ENCODE measurements at places on chromosomes 13 and 19. TPM values are rescaled to one million over a fixed set of nuclear protein-coding genes. Genes with fewer than 3 reads are reported as not detected.

The WIZ gene
- 31.5 TPM for polyA plus RNA-seq

The LPAR2 gene
- 30.3 TPM for polyA plus RNA-seq

The KLK1 gene
- 2.3 TPM for polyA plus RNA-seq

The ZNF665 gene
- 5.6 TPM for polyA plus RNA-seq

The SHISA7 gene
- 0.11 TPM for polyA plus RNA-seq

The POSTN gene
- 216 TPM for polyA plus RNA-seq

The ZNF546 gene
- 6.0 TPM for polyA plus RNA-seq

The CD33 gene
- polyA plus RNA-seq = 2.6 TPM

GRCh38 chr13:73702419-73703071 is 431.7 kb downstream of the KLF12 start:
- DNase-seq = no peak

GRCh38 chr13:87656306-87656705 is 14.9 kb upstream of the SLITRK5 start:
- no peak for DNase-seq

GRCh38 chr19:18762125-18763023 is 28.7 kb downstream of the COMP start:
- DNase-seq = no peak

- DNase-seq = no peak
Observed at GRCh38 chr13:27960362-27961226, 8.5 kb downstream of the CDX2 start.

DNA sequence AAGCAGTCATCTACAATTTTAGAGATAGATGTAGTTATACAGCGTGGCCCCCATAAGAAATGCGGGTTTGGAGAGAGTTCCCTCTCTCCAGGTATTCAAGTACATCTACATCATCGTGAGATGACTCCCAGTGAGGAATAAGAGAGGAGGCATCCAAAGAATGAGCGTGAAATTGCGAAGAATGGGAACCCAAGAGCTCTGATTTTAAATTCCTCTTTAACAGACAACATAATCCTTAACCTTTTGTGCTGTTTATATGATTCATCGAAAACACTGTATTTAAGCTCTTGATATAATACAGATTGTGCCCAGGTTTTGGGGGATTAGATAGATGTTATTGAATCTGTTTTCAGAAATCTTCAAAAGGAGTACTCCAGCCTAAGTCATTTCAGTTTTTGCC is 161.5 kb downstream of the COG6 start:
- DNase-seq = no peak

GRCh38 chr19:51441410-51442390 is 16.6 kb downstream of the SIGLEC8 start:
- DNase-seq = no peak

- no peak for DNase-seq
Observed at GRCh38 chr13:81211713-81212112, 870.8 kb upstream of the SPRY2 start.

GRCh38 chr19:13579388-13580060 is 73.2 kb upstream of the CACNA1A start:
- DNase-seq = no peak

GRCh38 chr19:41364524-41365391 is 809 bp upstream of the B9D2 start:
- DNase-seq = no peak

GRCh38 chr19:49098795-49099194 is 13.5 kb downstream of the SNRNP70 start:
- no peak for DNase-seq

DNA sequence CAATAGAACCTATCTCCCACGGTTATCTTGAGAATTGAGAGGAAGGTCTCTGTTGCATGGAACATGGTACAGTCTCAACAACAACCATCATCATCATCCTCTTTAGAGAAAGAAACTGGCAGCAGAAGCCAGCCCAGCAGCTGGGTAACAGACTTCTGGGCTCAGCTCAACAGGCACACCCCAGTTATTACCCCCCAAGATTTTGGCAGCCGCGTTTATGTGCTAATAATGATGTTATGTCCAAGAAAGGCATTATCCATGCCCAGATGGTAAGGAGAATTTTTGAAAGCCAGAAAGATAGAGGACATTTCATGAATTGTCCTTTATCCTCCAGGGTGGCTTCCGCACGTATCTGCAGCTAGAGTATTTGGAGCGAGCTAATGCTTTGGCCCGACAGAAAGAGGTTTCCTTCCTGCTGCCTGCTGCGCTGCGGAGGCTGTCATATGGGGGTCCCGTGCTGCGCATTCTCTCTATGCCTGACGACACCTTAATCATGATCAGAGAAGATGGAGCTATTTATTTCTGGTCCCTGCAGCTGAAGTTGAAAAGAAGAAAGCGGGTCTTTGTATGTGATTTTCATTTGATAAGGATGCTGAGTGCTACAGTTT is 89.9 kb downstream of the TEX26 start:
- no peak for DNase-seq

GRCh38 chr19:29527500-29528328 is 1.9 kb downstream of the VSTM2B start:
- DNase-seq = no peak

DNA sequence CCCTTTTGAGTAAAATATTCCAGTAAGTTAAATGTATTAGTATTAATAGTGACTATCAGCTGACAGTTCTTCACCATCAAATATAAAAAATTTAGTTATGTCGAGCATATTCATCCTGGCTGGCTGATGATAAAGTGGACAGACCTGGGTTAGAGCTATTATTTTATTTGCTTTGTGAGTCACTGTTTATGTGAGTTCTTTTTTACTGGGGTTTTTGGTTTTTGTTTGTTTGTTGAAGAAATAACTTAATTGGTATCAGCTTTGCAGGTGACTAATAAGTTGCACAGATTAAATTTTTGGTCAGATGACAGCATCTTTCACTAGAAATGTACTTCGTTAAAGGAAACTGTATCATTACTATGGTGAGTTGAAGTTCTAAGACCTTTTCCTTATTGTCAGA is 224.7 kb downstream of the GGACT start:
- no peak for DNase-seq
